ENCODE measurements at places on chromosomes 7 and 10. TPM values are rescaled to one million over a fixed set of nuclear protein-coding genes. Genes with fewer than 3 reads are reported as not detected.

Gene TMEM213
- polyA plus RNA-seq = 48.3 TPM

Gene DENND2A
- 40.3 TPM for polyA plus RNA-seq

DNA sequence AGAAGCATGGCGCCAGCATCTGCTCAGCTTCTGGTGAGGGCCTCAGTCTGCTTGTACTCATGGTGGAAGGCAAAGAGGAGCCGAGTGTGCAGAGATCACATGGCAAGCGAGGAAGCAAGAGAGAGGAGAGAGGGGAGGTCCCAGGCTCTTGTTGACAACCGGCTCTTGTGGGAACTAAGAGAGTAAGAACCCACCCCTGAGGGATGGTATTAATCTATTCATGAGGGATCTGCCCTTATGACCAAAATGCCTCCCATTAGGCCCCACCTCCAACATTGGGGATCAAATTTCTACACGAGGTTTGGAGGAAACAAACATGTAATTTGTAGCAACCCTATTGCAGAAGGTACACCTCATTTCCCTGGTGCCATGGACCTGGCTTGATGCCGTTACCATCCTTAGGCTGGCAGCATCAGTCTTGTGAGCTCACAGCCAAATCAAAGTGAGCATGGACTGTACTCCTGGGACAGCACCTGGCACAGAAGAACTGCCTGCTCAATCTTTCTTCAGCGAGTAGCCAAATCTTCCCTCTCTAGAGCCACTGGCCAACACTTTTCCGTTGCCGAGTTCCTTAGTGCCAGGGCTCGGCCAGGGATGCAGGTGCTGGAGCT lies 6.5 kb downstream of the BTBD16 start:
- no peak for DNase-seq

DNA sequence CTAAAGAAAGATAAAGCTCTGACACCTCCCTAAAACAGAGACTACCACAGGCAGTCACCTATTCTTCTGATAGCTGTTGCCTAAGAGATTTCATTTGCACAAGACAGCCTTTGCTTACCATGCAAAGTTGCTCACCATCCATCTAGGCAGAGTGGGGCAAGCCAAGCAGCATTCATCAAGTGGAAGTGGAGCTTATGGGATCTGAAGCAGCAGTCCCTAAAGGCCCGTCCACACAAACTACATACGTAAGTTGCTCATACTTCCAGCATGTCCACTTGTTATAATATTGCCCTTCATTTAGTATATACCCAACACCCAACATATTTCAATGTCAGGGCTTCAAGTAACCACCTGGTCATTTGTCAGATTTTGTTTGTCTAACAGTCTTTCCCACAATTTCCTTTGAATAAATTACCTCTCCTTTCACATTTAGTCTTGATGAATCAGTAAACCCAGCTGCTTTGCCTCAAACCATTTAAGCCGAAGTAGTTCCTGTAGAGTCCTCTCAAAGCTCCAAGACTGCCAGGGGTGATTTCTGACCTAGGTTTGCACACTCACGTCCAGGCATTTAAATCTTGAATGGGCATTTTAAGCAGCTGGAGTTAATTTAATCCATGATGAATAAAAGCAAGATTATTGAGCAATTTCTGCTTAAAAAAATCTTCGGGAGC lies 67.9 kb downstream of the ATAD1 start:
- no peak for DNase-seq

Gene ALOX5
- 5.5 TPM for polyA plus RNA-seq

DNA sequence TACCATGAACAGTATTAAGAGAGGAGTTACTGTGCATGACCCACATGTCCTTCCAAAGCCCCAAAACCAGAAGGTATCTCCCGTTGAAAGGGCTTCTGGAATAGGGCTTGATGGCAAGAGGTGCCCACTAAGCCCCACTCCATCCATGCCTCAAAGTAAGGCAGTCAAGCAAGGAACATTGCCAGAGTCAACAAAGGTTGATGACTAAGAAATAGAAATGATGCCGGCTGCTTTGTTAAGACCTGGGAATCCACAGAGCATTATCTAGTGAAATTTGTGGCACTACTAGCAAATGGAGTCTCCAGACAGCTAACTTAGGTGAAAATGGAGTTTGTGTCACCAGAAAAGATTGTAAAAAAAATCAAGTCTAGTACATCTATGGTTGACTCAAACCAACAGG lies 6.2 kb downstream of the SFR1 start:
- no peak for DNase-seq

GRCh38 chr7:2985866-2986265 lies 57.8 kb downstream of the CARD11 start:
- DNase-seq = no peak

DNA sequence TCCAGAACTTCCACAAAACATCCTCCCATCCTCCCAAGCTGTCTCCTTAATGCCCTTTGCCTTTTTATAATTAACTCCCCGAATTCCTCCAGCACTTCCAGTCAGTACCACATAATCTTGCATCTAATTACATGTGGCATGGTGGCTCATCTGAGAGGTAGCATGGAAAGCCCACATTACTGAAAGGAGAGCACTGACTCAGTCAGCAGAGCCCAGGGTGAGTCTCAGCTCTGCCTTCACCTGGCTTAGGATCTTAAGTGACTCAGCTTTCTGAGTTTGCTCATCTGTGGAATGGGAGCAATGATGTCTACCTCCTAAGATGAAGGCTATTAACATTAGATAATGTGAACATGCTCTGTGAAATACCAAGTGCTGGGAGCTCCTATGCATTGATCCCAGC lies 433.9 kb downstream of the SORCS3 start:
- DNase-seq = no peak
